ENCODE measurements at places on chromosomes 12 and 14.

GRCh38 chr14:77239412-77239811, 31.6 kb downstream of the NGB start:
- DNase-seq: no peak

DNA sequence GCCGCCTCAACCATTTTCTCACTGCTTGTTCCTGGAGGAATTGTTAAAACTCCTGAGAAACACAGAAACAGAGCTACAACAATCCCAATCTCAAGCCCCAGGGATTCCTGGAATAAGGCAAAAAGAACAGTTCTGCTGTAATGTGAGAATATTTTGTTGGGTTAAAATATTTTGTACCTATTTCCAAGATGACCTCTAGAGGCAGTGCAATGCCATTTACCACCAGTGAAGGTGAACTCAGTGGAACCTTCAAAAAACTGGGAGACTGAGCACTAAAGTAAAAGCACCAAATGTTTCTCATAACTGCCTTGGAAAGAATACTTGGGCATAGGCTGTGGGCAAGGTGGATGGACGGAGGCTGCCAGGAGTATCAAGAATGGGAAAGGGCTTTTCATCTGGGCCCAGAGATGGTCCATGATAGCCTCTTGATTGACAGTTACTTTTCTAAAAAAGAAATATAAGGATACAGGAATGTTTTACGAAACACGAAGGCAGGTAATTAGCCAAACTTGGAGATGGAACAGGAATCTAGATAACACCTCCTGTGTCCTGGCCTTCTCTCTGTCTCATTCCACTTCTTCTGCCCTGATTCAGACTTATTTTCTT, 334.0 kb upstream of the FLRT2 start:
- DNase-seq: no peak

DNA sequence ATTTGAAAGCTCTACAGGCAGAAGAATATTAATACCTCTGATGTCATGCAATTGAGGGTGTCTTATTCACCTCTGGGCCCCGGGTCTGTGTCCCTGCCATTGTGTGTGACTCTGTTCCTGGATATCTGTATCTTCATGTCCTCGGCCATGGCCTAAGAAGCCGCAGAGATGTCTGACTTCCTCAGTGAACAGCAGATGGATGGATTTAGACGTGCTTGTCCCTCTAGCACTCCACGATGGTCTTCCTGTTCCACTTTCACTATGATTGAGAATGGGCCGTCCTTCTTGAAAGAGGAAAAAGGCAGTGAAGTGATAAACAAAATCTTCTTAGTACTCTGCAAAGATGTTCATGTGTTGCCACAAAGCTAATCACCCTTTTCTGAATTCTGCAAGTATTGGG, 217.4 kb downstream of the SLC41A2 start:
- no peak for DNase-seq

GRCh38 chr12:3882896-3883564, 9.8 kb upstream of the PARP11 start:
- peak; percentile 13 for DNase-seq

DNA sequence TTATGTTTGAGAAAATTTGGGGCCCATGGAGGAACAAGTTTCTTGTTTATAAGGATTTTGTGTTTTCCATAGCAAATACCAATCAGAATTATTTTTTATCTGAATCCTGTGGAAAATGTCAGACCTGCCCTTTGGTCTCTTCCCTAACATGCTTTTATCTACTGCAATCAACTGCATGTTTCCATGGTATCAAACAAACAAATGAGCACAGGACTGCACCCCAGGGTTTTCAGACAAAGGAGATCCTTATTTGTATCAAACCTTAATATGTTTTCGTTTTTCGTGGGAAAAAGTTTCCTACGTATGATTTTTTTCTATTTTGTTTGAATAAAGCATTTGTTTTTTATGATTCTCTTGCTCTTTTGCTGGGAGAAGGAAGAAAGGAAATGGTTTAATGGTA, 91.1 kb downstream of the GPR135 start:
- DNase-seq: no peak

DNA sequence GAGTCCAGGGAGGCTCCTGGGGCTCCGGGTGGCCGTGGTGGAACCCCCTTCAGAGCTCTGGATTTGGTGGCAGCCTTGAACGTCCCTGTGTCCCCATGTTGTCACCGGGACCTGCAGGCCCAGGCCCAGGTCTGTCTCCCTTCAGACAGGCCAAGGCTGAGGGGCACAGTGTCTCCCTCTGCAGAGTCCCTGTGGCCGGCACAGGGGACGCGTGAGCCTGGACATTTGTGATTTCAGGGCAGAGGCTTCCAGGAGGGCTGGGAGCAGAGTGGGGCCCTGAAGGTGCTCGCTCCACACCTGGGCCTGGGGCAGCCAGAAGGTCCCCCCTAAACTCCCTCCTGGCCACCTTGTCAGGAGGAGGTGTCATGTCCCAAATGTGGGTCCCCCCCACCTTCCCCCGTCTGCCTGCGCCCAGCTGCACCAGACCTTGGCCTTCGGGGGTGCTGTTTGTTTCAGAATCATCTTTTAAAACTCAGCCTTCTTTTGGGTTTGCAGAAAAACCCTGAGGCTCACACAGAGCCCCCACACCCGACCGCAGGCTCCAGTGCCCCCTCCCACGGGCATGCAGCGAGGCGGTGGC, 47.6 kb downstream of the KIF26A start:
- no peak for DNase-seq

DNA sequence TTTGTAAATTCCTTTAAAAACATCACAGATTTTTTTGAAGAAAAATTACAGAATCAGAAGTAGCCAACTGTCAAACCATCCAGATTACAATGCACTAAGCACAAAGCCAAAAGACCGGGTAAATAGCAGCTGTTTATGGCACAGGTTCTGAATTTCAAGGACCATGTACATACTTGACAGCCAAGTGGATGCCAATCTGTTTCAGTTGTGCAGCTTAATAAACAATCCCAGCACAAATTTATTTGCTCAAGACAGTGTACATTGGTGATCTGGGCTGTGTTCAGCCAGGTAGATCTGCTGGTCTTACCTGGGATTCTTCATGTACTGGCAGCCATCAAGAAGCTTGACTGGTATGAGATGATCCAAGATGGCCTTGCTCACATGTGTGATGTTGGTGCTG, 229.8 kb upstream of the FLRT2 start:
- DNase-seq: no peak

GRCh38 chr14:95527387-95528002, 7.4 kb upstream of the GLRX5 start:
- peak; percentile 85 for DNase-seq

GRCh38 chr12:87163122-87163521, 866.1 kb downstream of the C12orf50 start:
- DNase-seq: no peak

- DNase-seq: no peak
These were observed 24.4 kb downstream of the CYP46A1 start for GRCh38 chr14:99708449-99708848.

GRCh38 chr14:79915406-79915805, 295.9 kb downstream of the DIO2 start:
- no peak for DNase-seq

- peak; percentile 77 for DNase-seq
These were observed 195.6 kb upstream of the KRR1 start for GRCh38 chr12:75706786-75707605.

GRCh38 chr12:63206909-63207308, 55.9 kb upstream of the AVPR1A start:
- peak; percentile 1 for DNase-seq

GRCh38 chr14:70884595-70885342, 22.5 kb upstream of the PCNX1 start:
- no peak for DNase-seq

GRCh38 chr12:9725213-9725870, 7.6 kb downstream of the CLECL1 start:
- DNase-seq: no peak

- DNase-seq: no peak
These were observed 743 bp downstream of the PUS1 start for GRCh38 chr12:131929581-131930456.

GRCh38 chr12:61667676-61668075, 592.5 kb upstream of the USP15 start:
- DNase-seq: no peak

DNA sequence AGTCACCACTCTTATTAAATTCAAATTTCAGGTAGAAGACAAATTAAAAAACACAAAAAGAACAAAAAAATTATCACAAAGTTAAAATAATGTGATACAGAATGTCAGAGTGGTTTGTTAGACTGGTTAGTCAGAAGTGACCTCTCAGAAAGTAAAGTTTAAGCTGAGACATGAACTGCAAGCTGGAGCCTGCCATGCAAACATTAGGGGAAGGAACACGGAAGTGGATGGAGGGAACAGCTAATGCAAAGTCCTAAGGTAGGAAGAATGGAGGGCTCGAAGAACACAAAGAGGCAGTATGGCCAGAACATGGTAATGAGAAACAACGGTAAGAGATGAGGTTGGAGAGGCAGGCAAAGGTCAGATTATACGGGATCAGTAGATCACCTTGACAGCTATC, 41.7 kb downstream of the WDHD1 start:
- no peak for DNase-seq

DNA sequence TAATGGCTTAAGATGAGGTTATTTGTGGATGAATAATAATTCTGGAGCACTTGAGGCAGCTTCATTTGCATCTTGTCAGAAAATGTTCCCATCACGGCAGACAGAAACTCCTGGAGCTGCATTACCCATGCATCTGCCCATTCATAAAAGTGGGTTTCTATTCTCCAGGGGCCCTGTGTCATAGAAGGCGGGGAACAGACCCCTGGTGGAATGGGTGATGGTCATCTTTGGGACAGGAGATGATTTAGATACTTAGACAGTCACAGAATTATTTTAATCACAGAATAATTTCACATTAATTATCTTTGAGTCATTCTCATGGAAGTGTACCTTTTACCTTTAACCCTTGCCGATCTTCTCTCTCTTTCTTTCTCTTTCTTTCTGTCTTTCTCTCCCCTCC, 980.7 kb upstream of the TMEM132C start:
- DNase-seq: no peak

- DNase-seq: no peak
These were observed 53.6 kb downstream of the SLC25A21 start for GRCh38 chr14:37118673-37119366.

All from fibroblast of skin of abdomen (primary cell).